ENCODE measurements at places on chromosomes 5 and 9. TPM values are rescaled to one million over a fixed set of nuclear protein-coding genes. Genes with fewer than 3 reads are reported as not detected.
A peak's percentile ranks its signal among the peaks of the same experiment; 100 is the strongest.

DNA sequence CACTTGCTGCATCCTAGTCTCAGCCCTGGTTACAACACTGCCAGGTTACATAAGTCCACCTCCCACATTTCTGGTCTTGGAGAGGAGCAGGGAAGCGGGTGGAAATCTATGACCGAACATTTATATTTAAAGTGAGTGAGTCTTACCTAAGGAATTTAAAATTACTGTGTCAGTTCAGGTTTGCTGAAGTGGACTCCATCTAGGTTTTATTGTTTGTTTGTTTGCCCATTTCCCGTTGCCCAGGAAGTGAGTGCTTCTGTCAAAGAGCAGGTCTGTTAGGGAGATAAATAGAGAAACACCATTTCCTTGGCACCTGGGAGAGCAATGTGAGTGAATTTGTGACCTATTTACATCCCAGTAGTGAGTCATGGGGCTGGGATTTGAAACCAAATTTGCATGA, 179.5 kb downstream of the KIF4B start:
- DNase-seq, result no peak

DNA sequence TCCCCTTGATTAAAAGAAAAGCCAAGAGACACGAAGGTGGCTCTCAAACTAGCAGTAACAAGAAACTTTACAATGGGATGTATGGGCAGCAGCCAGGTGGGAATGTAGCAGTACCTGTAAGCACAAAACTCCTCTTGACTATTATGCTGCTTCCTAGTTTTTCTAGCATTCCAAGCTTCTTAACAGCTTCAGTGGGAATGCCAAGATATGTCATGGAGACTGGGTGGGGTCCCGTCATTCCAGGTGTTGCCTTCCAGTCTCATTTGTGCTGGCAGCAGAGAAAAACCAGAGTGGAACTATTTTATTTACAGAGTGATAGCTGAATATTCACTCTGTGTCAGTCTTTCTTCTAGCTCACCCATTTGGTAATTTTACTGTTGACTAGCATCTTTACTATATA, 236.6 kb downstream of the ARL15 start:
- no peak for DNase-seq

GRCh38 chr5:1497795-1498622, 25.8 kb downstream of the LPCAT1 start:
- no peak for DNase-seq

- DNase-seq, result peak; percentile 61
Measured at GRCh38 chr5:169695919-169696490, 58.9 kb downstream of the DOCK2 start.

DNA sequence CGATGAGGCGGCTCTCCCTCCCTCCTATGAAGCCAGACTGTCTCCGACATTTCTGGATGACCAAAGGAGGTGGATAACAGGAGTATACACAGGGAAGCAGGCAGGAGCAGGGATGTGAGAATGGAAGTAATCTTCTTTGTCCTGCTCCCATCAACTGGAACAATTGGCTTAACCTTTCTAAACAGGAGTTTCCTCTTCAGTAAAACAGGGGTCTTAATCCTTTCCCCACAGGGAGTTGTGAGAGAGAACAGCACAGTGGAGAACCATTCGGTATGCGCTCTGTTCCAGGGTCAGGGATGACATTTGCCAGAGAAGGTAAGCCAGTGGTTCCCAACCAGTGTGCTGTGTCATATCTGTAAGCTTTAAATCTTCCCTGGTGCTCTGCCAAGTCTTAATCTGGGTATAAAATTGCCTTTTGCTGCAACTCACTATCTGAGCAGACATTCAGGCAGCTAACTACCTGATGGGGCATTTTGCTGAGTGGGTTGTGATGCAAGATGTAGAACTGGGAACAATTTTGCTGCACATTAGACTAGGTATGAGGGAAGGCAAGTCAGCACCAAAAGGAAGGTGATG, 294.8 kb upstream of the KIF2A start:
- DNase-seq, result no peak

GRCh38 chr5:134857401-134857800, 11.6 kb downstream of the C5orf24 start:
- DNase-seq, result no peak

- no peak for DNase-seq
Measured at GRCh38 chr9:129422843-129423192, 198.1 kb downstream of the C9orf50 start.

DNA sequence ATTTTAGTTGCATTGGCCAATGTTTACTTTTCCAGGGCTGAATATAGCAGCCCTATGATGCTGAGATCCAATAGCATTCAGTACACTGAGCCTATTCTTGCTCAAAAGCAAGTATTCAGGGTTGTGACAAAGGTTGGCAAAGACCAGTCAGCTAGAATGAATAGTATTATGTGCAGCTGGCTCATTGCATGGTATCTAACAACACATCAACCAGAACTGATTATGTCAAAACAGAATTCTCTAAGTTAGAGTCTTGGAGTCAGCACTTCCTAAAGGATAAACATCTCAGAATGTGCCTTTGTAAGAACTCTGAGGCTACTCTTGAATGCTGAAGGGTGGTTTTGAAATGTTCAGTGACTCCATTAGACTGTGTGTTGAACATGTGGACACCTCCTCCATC, 774.5 kb upstream of the RGMB start:
- DNase-seq, result no peak

DNA sequence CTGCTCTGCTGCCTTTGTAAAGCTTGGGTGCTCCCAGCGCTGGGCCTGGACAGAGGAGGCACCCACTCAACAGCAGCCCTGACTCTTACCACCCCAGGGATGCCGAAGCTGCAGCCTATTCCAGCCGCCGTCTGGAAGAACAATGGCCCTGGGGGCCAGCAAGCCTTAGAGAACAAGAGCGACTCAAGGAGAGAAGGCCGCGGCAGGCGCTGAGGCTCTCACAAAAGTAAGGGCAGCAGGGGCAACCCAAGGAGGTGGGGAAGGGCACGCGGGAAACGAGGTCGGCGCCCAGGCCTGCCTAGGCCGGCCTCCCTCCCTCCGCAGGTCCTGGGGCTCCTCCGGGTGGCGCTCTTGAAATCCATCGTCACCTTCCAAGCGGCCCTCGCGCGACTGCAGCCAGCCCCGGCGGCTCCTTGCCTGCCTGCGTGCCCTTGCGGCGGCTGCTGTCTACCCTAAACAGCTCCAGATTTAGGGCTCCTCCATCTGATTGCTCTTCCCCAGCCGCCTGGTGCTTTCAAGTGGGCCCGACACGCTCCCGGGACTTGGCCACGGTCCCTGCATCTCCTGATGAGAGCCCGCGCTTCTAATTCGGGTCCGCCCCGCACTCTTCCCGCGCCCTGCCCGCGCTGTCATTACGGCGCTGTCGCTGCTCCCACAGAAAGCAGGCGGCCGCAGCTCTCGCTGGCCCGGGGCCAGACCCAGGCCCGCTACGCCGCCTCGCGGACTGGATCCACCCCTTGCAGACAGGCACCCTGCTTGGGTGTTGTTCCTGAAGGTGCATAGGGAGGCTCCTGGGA, 213.3 kb downstream of the SEMA6A start:
- no peak for DNase-seq

GRCh38 chr9:135592331-135592590, 30.7 kb downstream of the PAEP start:
- no peak for DNase-seq

DNA sequence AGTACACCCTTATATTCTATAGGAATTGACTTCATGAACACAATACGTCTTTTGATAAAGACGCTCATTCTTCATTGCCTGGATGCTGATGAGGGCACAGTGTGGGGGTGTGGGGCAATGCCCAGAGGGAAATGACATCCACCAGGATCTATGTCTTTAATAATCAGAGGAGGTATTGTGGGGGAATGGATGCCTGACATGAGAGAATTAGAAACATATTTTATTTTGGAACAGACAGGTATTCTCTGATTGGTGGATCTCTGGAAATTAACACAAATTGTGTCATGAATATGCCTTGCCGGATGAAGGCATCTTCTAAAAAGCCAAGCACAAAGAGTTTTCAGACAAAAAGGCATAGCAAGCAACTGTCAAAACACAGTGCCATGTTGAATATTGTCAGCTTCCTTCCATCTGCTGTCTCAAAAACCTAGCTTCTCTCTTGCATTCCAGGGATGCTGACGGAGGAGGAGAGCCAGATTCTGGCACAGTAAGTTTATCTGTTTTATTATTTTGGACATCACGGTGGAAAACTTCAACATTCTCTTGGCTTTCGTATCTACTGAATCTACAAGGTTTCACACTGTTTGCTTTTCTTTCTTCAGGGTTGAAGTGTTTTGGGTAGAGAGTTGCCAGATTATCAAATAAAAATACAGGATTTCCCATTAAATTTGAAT, 3.9 kb upstream of the C5orf58 start:
- no peak for DNase-seq

- no peak for DNase-seq
Measured at GRCh38 chr5:82155305-82155704, 122.8 kb downstream of the RPS23 start.

GRCh38 chr9:126474206-126474765, 139.4 kb upstream of the LMX1B start:
- DNase-seq, result peak; percentile 29

DNA sequence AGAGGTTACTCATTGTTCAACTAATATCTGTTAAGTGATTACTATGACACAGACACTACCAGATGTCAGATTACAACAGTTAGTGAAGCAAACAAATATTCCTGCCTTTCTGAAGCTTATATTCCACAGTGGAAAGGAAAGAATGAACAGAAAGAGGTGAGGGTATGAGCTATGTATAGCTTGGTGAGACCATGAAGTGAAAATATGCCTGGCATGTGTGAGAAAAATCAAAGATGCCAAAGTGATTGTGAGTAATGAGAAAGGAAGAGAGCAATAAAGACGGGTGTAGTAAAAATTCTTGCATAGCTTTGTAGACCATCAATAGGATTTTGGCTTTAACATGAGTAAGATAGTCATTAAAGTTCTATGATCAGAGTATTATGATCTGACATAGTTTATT, 734.5 kb upstream of the NUDT12 start:
- DNase-seq, result peak; percentile 13

DNA sequence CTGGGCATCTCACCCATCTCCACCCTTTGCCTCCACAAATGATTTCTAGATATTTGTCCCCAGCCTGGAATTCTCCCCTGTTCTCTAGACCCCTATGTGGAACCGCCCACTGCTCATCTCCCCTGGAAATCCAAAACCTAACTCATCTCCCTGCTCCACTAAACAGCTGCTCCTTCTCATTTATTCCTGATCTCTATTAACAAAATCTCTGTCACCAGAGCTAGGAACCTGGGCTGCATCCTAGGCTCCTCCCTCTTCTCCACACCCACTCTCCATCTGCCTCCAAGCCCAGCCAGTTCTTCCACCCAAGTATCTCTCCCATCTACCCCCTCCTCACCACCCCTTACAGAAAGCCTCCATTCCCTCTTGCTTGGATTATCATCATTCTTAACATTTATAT, 24.0 kb upstream of the SYNPO start:
- DNase-seq, result no peak

- DNase-seq, result peak; percentile 60
Measured at GRCh38 chr5:98927989-98928872, 576 bp downstream of the CHD1 start.

DNA sequence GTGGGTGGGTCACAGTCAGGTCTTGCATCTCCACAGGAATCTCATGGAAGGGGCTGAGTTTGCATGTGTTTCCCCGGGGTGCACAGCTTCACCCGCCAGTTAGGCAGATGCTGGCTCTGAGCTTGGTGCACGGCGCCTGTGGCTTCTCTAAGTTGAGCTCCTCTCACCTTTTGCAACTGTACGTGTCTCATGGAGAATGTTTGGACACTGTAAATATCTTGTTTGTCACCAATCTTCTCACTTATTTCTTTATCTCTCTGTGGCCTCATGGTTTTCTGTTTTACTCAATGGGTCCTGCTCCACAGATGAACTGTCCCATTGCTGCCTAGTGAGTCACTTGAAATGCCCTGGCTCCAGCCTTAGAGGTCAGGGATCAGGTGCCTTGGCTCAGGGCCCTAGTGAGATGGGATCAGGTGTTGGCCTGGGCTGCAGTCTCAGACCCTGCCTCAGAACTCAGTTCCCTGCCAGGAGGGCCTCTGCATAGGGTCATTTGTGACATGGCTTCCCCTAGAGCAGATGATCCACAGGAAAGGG, 61.6 kb downstream of the WNK2 start:
- no peak for DNase-seq

Gene CDH6
- total RNA-seq, result not detected

Gene DRD1
- not detected for total RNA-seq

Gene SCAMP1
- total RNA-seq, result 45.4 TPM

Gene FOXE1
- total RNA-seq, result not detected

Gene SKIC3
- 116 TPM for total RNA-seq

Gene EPB41L4A
- not detected for total RNA-seq

Gene ANKRD34B
- not detected for total RNA-seq
